ENCODE measurements at places on chromosomes 13 and 19.

- peak overlapping the region; percentile 38 for H3K27ac ChIP-seq
- H3K4me3 ChIP-seq = no peak overlapping the region
- H3K4me1 ChIP-seq = peaks cover 16% of the 10 kb centered on the region
- no peak for DNase-seq
- H3K36me3 ChIP-seq = peaks cover 2% of the 10 kb centered on the region
Measured at GRCh38 chr19:2266183-2266993, 10.2 kb upstream of the JSRP1 start.

- no peaks in the 10 kb centered on the region for H3K36me3 ChIP-seq
- no peak overlapping the region for H3K27ac ChIP-seq
- H3K4me1 ChIP-seq = peaks cover 9% of the 10 kb centered on the region
- H3K27me3 ChIP-seq = no peaks in the 10 kb centered on the region
- H3K4me3 ChIP-seq = no peak overlapping the region
- DNase-seq = no peak
Measured at GRCh38 chr13:73738626-73739025, 395.6 kb downstream of the KLF12 start.

DNA sequence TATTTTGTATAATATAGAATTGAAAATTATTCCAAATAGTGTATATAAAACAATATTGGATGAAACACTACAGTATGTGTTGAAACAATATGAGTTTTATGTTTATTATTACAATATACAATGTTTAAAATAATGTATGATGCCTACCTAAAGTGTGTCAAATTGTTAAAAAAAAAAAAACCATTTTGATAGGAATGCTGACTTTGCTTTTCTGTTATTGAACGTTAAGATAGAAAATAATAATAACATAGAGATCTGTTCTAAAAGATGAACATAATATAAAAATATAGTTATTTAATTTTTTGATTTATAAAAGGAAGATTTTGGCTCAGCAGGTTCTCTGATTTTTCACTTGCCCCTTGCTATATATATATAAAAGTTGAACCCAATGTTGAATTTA, 474.6 kb upstream of the ATXN8OS start:
- no peak overlapping the region for H3K4me3 ChIP-seq
- H3K27me3 ChIP-seq = no peaks in the 10 kb centered on the region
- H3K36me3 ChIP-seq = no peaks in the 10 kb centered on the region
- no peak for DNase-seq
- H3K27ac ChIP-seq = no peak overlapping the region

DNA sequence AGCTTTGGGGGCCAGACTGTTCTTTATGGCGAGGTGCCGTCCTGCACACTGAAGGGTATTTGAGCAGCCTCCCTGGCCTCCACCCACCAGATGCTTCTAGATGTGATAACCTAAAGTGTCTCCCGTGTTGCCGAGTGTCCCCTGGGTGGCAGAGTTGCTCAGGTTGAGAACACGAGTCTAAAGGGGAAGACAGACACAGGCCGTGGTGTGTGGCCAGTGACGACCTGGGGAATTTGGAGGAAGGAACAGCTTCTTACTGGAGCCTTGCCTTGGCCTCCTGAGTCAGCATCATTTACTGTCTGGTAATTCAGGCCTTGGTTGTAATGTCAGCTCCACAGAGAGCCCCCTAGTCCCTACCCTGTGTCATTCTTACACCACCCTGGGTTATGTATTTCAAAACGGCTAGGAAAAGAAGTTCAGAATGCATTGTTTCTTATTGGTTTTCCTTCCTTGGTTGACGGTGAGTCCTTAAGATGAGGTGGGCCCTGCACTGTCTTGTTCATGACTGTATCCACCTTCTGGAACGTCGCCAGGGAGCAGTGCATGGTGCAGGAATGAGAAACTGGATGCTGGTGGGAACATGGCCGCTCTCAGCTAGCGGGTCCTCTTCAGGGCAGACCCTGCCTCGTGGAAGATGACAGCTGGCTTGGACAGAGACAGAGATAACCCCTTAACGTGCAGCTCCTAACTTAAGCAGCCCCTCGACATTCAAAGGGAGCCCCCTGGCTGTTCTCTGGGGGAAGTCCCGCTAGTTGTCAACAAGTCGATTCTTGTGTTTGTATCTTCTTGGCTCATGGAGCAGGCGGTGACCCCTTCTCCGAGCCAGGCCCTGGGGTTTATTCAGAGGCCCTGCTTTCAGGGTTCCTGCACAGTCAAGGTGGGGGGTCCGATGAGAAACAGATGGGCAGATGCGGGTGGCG, 7.2 kb downstream of the SIN3B start:
- no peaks in the 10 kb centered on the region for H3K4me1 ChIP-seq
- no peak for DNase-seq
- H3K4me3 ChIP-seq = no peak overlapping the region
- peaks cover 24% of the 10 kb centered on the region for H3K36me3 ChIP-seq
- no peak overlapping the region for H3K27ac ChIP-seq
- no peaks in the 10 kb centered on the region for H3K27me3 ChIP-seq

DNA sequence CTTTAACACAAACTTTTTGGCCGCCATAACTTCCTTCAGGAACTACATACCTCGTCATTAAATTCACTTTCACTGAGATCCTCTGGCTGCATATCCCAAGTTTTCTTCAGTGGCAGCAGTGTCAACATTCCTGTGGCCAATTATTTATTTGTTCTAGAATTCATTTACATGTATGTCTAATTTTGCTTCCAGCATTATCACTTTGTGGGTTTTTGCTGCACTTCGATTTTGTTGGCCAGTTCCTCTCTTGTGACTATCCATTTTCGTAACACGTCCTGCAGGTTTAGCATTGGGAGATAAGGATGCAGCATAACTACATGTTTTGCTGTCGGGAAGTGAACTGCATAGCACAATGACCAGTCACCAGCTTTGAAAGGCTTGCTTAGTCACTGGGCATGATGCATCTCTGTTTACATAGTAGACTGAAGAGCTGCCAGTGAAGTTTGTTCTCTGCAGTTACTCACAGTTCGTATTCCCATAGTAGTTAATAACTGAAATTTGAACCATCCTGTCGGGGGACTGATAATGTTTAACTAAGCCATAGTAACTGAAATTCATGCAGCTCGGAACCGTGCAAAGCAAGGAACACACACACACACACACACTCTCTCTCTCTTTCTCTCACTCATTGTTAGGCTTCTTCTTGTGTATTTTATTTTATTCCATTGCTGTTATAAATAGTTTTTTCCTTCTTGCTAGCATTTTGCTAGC, 28.3 kb downstream of the ZNF507 start:
- DNase-seq = no peak
- H3K36me3 ChIP-seq = peaks cover 42% of the 10 kb centered on the region
- H3K27ac ChIP-seq = peak overlapping the region; percentile 30
- H3K27me3 ChIP-seq = no peaks in the 10 kb centered on the region

GRCh38 chr13:20362484-20363041, 130.4 kb upstream of the GJB6 start:
- H3K27ac ChIP-seq = no peak overlapping the region
- no peak for DNase-seq
- no peaks in the 10 kb centered on the region for H3K4me1 ChIP-seq
- H3K27me3 ChIP-seq = no peaks in the 10 kb centered on the region

DNA sequence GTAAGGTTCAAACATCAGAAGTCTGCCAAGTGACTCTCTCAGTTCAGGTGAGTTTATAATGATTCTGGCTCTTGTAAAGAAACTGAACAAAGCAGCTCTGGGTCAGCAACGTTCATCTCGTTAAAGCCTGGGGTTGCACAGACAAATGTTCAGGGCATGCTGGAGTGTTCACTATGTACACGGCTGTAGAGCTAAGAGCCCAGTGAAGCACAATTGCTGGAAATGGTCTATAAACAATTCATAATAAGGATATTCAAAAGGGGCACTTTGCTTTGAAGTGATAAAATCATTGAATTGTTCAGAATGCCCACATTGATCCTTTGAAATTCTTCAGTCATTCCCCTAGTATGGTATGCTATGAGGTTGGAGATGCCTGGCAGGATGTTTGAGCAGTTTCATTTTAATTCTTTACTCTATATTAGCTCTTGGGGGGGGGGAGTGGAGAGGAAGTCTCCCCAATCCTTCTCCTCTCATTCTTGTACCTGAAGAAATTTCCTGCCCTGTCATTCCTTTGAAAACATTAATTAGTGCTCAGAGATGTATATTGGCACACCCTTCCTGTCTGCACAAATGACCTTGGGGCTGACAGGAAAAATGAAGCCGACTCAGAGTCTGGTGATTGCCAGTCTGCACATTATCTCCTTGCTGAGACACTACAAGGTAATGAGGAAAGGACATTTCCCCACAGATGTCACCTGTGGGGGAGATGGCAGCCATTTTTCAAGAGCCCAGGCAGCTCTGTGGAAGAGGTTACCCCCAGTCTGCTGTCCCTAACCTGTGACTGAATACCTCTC, 145.5 kb downstream of the DLEU7 start:
- no peaks in the 10 kb centered on the region for H3K36me3 ChIP-seq
- no peak overlapping the region for H3K4me3 ChIP-seq
- H3K27me3 ChIP-seq = no peaks in the 10 kb centered on the region

GRCh38 chr13:25422153-25422552, 50.4 kb downstream of the ATP8A2 start:
- H3K36me3 ChIP-seq = no peaks in the 10 kb centered on the region
- H3K27ac ChIP-seq = no peak overlapping the region
- H3K4me1 ChIP-seq = no peaks in the 10 kb centered on the region
- H3K4me3 ChIP-seq = no peak overlapping the region
- no peak for DNase-seq

DNA sequence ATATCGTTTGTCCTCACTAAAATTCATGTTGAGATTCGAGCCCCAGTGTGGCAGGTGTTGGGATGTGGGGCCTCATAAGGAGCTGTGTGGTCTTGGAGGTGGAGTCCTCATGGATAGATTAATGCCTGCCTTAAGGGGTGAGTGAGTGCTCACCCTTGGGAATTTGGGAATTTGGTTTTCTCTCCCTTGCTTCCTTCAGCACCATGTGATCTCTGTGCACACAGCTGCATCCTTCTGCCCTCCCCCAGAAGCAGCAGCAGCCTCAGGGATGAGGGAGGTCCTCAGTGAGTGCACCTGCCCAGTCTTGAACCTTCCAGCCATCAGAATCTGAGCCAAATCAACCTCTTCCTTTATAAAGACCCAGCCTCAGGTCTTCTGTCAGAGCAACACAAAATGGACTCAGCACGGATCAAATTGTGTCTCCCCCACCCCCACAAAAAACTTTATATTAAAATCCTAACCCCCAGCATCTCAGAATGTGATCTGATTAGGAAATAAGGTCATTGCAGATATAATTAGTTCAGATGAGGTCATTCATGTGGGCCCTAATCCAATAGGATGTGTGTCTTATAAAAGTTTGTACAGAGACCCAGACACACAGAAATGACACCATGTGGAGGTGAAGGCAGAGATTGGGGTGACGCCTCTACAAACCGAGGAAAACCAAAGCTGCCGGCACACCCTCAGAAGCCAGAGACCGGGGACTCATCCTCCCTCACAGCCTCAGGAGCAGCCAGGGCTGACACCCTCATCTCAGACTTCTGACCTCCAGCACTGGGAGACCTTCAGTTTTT, 12.9 kb downstream of the CYTH2 start:
- no peaks in the 10 kb centered on the region for H3K27me3 ChIP-seq
- H3K4me3 ChIP-seq = no peak overlapping the region
- DNase-seq = no peak
- no peak overlapping the region for H3K27ac ChIP-seq
- H3K4me1 ChIP-seq = peaks cover 10% of the 10 kb centered on the region
- H3K36me3 ChIP-seq = no peaks in the 10 kb centered on the region

- no peaks in the 10 kb centered on the region for H3K27me3 ChIP-seq
- H3K4me3 ChIP-seq = no peak overlapping the region
- no peak for DNase-seq
- no peak overlapping the region for H3K27ac ChIP-seq
Measured at GRCh38 chr19:14402332-14403144, 16.6 kb downstream of the DDX39A start.

DNA sequence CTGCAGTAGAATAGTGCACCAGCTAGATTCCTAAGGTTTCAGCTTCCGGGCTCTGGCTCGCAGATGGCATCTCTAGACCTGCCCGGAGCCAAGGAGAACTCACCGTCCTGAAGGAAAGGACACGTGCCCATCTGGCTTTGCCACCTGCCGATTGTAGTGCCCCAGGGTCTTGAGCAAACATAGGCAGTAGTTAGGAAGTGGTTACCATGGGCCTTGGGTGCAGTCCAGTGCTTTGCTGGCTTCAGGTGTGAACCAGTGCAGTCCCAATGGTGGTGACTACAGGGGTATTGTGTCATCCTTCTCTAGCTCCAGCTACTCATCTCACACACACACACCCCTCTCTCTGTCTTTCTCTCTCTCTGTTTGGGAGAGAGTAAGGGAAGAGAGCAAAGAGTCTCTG, 61.4 kb upstream of the TEX29 start:
- no peak overlapping the region for H3K27ac ChIP-seq
- H3K4me1 ChIP-seq = no peaks in the 10 kb centered on the region
- H3K4me3 ChIP-seq = no peak overlapping the region
- no peaks in the 10 kb centered on the region for H3K36me3 ChIP-seq
- DNase-seq = no peak

GRCh38 chr13:84677836-84678235, 795.6 kb upstream of the SLITRK1 start:
- no peak overlapping the region for H3K4me3 ChIP-seq
- H3K4me1 ChIP-seq = no peaks in the 10 kb centered on the region
- H3K27ac ChIP-seq = no peak overlapping the region
- DNase-seq = no peak

- no peaks in the 10 kb centered on the region for H3K36me3 ChIP-seq
- H3K27ac ChIP-seq = no peak overlapping the region
- no peaks in the 10 kb centered on the region for H3K4me1 ChIP-seq
- no peaks in the 10 kb centered on the region for H3K27me3 ChIP-seq
- no peak for DNase-seq
Measured at GRCh38 chr19:53130506-53130905, 2.2 kb downstream of the ZNF415 start.

DNA sequence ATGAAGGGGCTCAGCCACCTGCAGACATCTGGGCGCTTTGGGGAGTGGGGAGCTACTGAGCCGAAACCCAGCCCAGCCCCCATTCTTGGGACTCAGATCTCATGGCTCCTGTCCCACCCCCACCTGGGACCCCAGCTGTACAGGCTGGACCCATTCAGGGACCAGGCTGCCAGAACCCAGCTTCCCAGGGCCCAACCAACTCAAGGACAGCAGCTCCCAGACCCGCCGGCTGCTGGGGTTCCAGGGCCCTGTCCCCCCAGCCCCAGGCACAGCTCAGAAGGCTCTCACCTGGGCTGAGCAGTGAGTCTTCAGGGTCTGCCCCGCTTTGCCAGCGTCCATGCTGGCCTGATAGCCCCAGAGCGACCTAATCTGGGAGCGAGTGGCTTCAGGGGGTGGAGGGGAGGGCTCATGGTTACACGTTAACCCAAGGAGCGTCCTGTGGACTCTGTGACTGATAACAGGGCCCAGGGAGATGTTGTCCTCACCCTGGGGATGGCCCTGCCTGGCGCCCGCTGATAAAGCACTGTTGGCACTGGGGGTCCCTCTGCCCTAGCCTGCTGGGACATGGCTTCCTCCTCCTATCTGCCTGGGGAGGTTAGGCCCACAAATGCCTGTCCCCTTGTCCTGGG, at the start of gene TMEM86B:
Gene TMEM86B (minus strand): TSS at position 361 of the 629 bp plus-strand sequence. CDS start 22 bp downstream, at position 339.
- no peak within 1 kb of the TSS for H3K27ac ChIP-seq
- no peaks in the 10 kb centered on the region for H3K4me1 ChIP-seq
- no peaks in the 10 kb centered on the region for H3K27me3 ChIP-seq
- no peak within 1 kb of the TSS for H3K4me3 ChIP-seq
